Fibroblast of skin of back (primary cell): ENCODE measurements at places on chromosomes 1 and 21.
A peak's percentile ranks its signal among the peaks of the same experiment; 100 is the strongest.

DNA sequence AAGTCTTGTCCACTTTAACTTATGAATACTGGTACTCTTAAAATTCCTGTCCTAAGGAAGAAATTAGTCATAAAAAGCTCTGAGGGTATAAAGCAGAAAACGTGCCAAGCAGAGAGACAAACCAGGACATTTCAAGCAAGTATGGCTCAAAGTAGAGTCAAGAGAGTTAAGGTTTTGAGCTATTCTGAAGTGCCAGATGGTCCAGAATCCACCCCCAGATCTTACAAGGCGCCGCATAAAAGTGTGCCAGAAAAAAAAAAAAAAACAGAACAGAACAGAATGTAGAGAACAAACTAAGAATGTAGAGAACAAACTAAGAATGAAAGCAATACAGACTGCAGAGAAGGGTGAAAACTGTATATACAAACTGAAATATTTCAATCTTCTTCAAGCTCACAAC is 12.5 kb downstream of the EPS15 start:
- peak; percentile 81 for DNase-seq

GRCh38 chr1:10325521-10325920 is 73.3 kb upstream of the PGD start:
- no peak for DNase-seq

- no peak for DNase-seq
Measured at GRCh38 chr1:13450204-13450603, 40.0 kb downstream of the PRAMEF20 start.

DNA sequence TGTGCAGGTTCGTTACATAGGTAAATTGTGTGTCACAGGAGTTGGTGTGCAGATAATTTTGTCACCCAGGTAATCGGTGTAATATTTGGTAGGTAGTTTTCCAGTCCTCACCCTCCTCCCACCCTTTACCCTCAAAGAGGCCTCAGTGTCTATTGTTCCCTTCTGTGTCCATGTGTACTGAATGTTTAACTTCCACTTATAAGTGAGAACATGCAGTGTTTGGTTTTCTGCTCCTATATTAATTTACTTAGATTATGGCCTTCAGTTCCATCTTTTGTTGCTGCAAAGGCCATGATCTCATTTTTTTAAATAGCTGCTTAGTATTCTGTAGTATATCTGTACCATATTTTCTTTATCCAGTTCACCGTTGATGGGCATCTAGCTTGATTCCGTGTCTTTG is 87.3 kb downstream of the RPS6KC1 start:
- no peak for DNase-seq

DNA sequence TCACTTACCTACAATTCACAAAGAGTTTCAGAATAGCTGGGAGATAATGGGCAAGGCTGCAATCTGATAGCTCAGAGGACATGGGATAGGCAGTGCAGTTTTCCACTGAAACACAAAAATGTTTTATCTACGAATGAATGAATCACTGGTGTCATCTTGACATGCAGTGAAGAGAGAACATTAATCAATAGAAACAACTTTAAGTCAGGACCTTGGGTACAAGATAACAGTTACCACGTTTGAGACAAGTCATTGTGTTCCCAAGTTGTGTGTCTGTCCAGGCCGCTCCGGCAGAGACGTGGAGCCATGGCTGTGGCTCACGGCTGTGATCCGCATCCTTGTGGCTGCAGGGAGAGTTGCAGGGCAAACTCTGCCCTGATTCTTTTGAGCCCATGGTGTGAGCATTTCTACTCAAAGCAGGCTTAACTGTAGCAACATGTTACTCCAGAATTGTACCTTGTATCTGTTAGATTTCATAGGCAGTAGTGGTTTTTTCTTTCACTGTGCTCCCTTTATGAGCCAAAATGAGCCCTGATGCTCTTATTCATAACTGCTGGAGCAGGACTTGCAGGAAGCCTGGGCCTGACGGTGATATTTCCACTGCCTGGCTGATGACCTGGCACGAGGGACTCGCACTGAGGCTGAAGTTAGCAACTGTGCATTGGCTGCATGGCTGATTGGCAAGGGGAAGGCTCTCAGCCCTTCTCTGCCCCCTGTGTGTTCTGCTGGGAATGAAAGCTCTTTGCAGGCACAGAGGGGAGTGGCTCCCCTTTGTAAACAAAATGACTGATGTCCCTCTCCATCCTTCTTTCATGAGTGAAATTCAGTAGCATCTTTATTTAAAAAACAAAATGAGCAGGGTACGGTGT is 465.2 kb downstream of the AJAP1 start:
- DNase-seq: no peak

- DNase-seq: no peak
Measured at GRCh38 chr1:224213438-224214119, 30.5 kb downstream of the DEGS1 start.

- no peak for DNase-seq
Measured at GRCh38 chr1:74317663-74318062, 82.5 kb downstream of the TNNI3K start.

- no peak for DNase-seq
Measured at GRCh38 chr1:230965535-230965934, 13.1 kb downstream of the TTC13 start.

GRCh38 chr1:232226197-232226712 is 403.7 kb downstream of the SIPA1L2 start:
- peak; percentile 86 for DNase-seq

- peak; percentile 67 for DNase-seq
Measured at GRCh38 chr1:234505769-234506102, 26.8 kb upstream of the TARBP1 start.

DNA sequence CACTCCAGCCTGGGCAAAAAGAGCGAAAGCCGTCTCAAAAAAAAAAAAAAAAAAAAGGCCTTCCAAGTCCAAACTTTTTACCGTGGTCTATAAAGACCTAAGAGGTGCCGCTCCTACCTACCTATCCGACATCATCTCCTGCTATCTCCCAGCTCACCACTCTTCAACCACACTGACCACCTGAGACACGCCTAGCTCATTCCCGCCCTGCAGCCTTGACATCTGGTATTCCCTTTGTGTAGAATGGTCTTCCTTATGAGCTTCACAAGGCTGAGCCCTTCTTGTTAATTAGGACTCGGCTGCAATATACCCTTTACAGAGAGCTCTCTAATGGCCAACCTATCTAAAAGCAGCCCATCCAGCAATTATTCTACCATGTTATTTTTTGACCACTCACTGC is 680 bp downstream of the MAGOH start:
- DNase-seq: no peak

- no peak for DNase-seq
Measured at GRCh38 chr1:20735581-20736111, 3.1 kb upstream of the SH2D5 start.

GRCh38 chr1:94012708-94013366 is 103.6 kb upstream of the GCLM start:
- peak; percentile 46 for DNase-seq

- DNase-seq: peak; percentile 13
Measured at GRCh38 chr1:115839029-115839678, 1.8 kb downstream of the NHLH2 start.

DNA sequence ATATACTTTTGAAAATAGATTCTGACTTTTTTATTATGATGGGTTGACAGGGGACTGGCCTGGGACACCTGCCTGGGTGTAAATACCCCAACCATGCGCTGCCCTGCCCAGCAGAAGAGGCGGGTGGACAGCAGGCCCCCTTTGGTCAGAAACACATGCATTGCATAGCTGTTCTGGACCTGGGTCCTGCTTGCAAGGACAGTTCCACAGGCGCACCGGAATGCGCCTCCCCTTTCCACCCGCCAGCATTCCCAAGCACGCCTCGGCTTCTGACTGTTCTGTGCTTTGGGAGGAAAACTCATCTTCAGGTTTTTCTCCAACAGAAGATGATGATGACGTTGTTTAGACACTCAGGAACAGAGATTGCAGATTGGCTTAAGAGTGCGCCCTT is 428 bp upstream of the ZNF678 start:
- DNase-seq: no peak

DNA sequence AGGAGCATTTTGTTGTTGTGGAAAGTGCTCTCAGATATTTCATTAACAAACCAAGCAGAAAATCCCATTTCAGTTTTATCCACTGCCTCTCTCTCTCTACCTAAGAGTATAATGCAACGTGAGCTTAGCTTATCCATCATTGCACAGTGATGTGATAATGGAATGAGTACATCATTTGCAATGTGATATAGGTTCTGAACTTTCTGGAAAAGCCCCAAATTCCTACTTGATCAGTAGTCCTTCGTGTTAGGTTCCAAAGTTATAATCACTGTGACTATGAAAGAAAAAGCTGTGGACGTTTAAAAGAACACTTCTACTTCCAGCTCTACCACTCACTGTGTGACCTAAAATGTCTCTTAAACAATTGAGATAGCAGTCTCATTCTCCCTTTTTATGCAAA is 76.4 kb upstream of the PRMT6 start:
- no peak for DNase-seq

DNA sequence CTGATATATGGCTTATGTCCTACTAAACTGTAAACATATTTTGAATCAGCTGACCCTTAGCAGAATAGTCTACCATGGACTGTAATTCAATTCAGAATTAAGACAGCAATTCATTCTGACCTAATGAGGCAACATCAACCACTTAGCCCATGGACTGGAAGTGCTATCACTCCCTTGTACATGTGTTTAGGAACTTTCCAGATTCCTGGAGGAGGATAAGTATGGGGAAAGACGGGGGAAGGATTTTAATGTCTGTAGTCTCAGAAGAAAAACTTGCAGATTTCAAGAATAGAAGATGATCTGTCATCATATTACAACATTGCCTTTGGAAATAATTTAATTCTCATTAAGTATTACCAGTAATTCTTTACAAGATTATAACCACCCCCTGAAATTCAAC is 56.3 kb downstream of the PTGFR start:
- no peak for DNase-seq

GRCh38 chr1:160030657-160031364 is 979 bp downstream of the PIGM start:
- no peak for DNase-seq

DNA sequence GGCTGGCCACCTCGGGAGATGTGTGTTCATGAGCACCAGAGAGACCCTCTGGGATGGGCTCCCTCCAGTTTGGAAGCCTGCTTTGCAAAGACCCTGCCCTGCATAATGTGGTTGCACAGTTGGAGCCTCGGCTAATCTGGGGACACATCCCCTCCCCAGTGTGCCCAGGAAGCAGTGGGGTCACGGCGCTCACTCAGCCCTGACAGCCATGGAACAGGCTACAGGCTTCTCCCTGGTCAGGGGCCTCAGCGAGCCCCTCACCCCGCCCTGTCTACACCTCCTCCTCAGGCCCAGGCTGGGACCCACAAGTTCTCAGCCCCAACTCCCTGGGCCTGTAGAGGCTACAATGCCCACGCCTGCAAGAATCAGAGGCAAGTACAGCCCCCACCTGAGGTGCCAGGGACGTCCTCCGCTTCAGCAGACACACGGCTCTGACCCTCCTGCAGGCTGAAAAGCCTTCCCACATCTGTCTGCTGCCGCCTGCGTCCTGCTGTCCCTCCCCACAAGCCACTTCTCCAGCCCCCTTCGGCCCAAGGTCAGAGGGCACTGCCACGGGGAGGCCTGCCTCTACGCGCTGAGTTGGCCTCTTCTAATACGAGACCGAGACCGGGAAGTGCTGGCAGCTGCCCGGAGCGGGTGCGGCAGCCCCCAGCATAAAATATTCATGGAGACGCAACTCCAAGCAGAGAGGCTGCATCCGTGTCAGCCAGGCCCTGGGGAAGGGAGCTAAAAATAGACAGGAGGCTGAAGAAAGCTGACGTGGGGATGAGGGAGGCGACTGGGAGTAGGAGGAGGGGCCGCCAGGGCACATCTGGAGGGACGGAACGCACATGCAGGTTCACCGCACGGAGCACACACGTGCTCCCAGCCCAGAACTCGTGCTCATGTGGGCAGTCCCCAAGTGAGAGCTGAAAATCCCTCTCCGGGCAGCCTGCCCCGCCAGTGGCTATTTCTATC is 15.2 kb upstream of the GPR153 start:
- DNase-seq: peak; percentile 84

DNA sequence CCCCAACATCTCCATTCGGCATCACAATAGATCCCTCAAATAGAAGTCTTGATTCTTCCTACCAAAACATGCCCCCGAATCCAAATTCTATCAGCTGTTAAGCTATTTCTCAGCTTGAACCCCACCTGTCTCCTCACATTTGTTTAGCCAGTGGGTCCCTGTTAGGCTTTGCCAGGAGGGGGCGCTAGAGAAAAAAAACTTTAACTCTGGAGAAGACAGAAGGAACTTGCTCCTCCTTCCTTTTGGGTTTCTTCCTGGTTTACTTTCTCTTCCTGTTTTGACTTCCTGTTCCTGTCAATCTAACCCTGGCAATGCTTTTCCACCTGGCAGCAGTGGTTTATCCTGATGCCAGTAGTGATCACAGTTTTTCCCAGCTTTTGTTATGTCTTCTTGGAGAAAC is 95.6 kb upstream of the KCNK1 start:
- DNase-seq: no peak

GRCh38 chr1:32749771-32750170 is 47.2 kb upstream of the SYNC start:
- no peak for DNase-seq

DNA sequence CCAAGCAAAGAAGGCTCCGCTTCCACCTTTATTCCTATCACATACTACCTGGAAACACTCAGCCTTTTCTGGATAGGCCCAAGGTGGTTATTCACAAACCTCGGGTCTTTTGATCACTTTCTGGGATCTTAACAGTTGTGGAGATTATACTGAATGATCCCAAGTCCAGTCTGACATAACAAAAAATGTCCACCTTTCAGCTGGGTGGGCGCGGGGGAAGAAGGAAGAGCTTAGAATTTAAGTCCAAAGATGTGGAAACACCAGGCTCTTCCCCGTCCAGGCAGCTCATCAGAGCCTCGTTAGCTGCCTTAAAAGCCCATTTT is 338 bp upstream of the C1orf53 start:
- DNase-seq: no peak

GRCh38 chr1:175591083-175591743 is 152.2 kb downstream of the TNR start:
- no peak for DNase-seq

DNA sequence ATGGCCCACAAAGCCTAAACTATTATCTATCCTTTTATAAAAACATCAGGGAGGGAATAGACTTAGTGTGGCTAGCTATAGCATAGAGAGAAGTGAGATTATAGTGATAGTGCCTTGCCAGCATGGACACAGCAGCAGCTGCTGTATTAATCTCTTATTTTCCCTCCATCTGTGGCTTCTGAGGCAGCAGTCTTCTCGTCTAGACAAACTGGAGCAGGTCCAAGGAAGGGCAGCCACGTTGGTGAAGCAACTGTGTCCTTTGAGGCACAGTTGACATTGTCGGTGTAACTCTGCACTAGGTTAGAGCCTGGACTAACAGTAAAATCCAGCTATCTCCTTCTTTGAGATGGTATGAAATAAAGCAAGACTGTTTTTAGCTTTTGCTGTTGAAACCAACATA is 131.3 kb downstream of the CACHD1 start:
- no peak for DNase-seq

DNA sequence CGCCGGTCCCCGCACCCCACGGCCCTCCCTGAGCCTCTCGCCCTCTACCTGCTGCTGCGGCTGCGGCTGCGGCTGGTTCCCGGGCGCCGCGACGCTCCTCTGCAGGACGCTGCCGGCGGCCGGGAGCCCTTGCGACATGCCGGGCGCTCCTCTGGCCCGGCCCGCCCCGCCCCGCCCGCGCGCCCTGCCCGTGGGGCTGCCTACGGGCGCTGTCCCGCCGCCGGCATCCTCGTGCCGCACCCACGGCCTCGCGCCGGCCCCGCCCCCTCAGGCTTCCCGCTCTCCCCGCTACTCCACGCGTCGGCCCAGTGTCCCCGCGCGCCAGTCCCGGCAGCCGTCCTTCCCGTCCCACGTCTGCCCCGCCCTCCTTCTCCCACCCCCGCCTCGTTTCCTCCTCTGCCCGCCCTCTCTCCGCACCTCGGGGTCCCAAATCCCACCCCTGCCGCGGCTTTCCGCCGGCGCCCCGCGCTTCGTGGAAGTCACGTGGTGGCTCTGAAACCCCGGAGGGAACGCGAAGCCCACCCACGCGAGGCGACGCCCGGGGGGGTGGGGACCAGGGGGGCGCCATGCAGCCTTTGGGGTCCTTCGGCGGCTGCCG is at the start of gene BATF3:
Gene BATF3 (minus strand): TSS at position 216 of the 598 bp plus-strand sequence. CDS start 78 bp downstream, at position 138.
- DNase-seq: peak; percentile 26
